HAP-1 (cell line): ENCODE measurements at places on chromosomes 5 and 9.

DNA sequence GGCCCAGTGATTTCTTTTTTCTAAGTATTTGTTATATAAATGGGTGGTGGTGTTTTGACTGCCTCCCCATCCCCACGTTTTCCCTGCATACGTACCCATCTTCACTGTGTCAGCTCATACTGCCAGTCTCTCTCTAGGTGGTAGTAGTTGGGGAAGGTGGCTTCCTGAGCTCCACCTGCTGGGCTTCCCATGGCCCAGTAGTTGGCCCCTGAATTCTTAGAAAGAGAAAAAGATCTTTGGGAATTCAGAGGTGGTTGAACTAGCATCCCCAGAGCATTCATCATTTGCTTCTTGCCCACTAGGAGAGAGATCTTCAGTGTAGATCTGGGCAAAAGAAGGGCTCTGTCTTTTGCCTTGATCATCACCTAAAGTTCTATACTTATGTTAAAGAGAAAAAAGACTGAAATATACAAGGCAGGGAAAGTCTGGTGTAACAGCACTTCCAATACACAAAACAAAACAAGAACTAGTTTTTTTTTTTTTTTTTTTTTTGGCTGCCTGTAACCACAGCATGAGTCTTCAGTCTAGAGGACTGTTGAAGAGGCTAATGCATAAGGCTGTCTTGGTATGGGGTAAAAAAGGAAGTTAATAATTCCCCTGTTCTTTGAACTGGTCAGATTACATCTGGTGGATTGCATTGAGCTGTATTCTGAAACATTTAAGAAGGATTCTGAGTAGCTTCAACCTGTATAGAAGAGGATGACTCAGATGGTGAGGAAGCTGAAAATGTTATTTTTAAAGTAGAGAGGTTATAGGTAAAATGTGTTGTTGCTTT is 128.7 kb downstream of the ATG10 start:
- no peak for DNase-seq

GRCh38 chr5:76445063-76445462 is 42.0 kb downstream of the IQGAP2 start:
- no peak for DNase-seq

DNA sequence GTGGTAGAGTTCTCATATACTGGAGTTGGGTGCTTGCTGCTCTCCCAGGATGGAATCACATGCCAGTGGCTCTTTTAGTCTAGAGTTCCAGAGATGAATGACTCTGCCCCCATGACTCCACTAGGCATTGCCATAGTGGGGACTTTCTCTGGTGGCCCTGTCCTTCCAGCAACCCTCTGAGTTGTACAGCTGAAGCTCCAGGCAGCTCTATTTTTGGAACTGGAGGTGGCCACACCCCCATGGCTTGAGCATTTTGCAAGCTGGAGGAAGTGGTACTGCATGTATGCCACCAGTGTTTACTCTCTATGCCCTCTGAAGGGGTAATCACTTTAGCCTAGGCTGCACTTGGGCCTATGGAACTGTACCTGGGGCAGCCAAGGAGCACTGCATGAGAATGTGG is 112.6 kb downstream of the RANBP17 start:
- no peak for DNase-seq

GRCh38 chr9:113011911-113012381 is at the start of gene ZNF883:
ZNF883 (minus strand) TSS chr9:113012192.
- no peak for DNase-seq

GRCh38 chr5:172110921-172111851 is 76.8 kb downstream of the STK10 start:
- peak; percentile 51 for DNase-seq

DNA sequence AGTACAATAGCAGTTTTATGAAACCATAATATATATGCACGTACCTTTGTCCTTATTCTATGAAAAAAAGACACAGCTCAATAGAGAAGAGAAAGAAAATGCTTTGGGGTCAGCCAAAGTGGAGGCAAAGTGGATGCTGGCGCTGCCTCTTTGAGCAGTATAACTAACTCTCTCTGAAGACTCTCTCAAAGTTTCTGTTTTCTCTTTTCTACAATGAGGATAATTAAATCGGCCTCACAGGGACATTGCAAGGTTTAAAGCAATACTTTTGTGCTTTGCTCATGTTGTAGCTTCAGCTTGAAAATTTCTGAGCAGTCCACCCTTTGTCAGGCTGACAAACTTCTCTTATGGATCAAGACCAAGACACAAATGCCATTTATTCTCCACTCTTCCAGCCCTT is 455.1 kb upstream of the MPDZ start:
- DNase-seq = no peak

- no peak for DNase-seq
Observed at GRCh38 chr5:30808996-30809395, 384.5 kb upstream of the CDH6 start.

GRCh38 chr5:108145351-108145750 is 236.5 kb downstream of the FBXL17 start:
- DNase-seq = no peak

DNA sequence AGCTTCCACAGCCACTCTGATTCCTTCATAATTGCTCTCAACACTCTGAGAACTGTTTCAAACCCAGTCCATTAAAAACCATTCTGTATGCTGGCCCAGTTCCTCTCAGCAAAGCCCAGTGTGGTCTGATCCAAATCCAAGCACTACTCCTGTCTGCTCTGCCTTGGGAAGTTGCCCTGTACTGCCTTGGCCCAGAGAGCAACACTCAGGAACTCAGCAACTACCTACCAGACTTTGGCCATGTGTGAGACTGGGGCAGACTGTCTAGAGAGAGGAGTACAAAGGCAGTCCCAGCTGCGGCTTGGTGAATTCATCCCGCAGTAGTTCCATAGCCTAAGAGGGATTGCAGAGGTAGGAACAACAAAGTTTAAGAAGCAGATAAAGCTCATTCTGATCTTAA is 214.4 kb downstream of the MCTP1 start:
- no peak for DNase-seq

- no peak for DNase-seq
Observed at GRCh38 chr9:18795947-18796671, 236.9 kb downstream of the SAXO1 start.

GRCh38 chr9:129610213-129610472 is 10.8 kb downstream of the C9orf50 start:
- no peak for DNase-seq

- DNase-seq = no peak
Observed at GRCh38 chr9:16386827-16387077, 483.7 kb downstream of the BNC2 start.

DNA sequence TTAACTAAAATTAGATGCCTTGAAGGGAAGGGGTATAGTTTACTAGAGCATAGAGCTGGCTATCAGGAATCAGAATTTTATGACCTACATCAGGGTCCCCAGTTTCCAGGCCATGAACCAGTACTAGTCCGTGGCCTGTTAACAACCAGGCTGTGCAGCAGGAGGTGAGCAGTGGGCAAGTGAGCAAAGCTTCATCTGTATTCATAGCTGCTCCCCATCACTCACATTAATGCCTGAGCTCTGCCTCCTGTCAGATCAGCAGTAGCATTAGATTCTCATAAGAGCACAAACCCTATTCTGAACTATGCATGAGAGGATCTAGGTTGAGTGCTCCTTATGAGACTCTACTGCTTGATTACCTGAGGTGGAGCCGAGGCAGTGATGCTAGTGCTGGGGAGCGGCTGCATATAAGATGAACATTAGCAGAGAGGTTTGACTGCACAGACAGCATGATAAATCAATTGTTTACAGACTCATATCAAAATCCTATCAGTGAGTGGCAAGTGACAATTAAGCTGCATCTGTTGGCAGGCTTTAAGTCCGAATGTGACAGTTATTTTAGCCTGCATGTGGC is 44.6 kb downstream of the TAF11L14 start:
- DNase-seq = no peak

DNA sequence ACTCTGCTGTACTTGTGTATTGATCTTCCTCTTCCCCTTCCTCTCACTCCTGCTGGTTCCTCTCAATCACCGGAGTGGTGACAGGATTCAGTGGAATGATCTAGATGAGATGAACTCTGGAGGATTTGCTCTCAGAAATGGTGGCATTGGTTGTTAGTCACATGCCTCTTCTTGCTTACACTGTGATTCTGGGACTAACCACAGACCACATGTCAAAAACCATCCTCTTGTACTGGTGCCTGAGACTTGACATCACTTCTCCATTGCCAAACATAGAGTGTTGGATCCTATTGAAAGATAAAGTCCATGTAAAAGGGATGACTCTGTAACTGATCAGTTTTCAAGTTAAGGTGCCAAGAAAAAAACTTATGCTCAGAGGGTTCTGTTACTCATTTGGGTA is 506.5 kb downstream of the DMAC1 start:
- no peak for DNase-seq

GRCh38 chr9:32414856-32415255 is 30.4 kb downstream of the ACO1 start:
- no peak for DNase-seq

DNA sequence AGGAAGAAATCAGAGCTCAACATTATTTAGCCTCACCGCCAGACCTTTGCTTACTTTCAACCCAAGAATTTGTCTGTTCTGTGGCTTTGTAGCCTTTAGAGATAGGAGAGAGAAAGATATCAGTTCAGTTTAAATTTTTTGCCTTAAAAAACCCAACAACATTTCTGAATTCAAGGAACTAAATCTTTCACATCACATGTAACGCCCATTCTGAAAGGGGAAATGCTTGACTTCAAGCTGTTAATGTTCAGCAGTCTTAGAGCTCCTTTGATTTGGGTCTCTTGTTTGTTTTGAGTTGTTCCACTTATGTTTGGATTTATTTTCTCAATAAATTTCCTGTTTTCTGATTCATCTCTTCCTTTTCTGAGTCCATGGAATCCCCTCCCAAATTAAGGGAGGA is 294.5 kb downstream of the ARHGAP26 start:
- no peak for DNase-seq
